ENCODE measurements at places on chromosomes 11 and 22.

GRCh38 chr11:76891285-76891684 is 30.6 kb downstream of the ACER3 start:
- DNase-seq, result no peak

GRCh38 chr11:128416976-128417375 is 170.4 kb downstream of the ETS1 start:
- no peak for DNase-seq

GRCh38 chr22:31526270-31526669 is 29.9 kb downstream of the SFI1 start:
- no peak for DNase-seq

- DNase-seq, result peak; percentile 27
Measured at GRCh38 chr11:67640021-67640757, 626 bp upstream of the TBX10 start.

DNA sequence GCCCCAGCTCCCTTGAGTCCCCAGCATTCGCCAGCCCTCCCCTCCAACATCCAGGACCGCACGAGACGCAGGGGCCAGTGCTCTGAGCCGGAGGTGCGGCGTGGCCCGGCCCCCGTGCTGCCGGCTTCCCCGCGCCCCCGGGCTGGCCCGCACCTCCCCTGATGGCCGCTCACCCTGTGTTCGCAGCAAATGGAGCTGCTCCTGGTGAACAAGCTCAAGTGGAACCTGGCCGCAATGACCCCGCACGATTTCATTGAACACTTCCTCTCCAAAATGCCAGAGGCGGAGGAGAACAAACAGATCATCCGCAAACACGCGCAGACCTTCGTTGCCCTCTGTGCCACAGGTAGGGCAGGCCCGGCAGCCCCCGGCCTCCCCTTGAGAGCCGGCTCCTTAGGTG is 2.7 kb downstream of the CCND1 start:
- no peak for DNase-seq

DNA sequence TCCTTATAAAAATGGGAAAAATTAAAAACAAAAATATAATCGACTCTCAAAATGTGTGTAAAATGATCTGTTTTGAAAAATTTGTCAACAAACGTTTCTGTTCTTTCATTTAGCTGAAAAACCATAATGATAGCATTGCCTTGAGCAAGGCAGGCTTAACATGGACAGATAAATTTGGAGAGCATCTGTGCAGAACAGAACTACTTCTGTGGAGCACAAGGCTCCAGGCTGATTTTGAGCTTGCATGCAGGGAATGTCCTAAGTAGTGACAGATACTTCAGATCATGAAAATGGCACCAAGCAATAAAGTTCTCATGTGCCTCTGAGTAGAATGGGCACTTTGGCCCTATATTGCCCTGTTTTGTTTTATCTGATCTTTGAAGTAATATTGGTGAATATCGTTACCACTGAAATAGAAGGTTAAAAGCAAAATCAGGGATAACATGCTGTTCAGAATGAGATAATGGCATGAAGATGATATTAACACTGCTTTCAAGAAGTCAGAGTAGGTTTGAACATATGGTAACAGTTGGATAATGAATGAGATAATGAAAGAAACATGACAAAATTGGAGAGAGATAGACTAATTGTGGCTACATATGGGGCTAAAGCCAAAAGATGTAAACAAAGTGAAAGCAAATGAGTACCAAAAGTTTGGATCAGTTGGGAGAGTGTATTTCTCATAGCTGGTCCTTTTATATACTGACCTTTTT is 730.5 kb upstream of the CCDC179 start:
- DNase-seq, result no peak

DNA sequence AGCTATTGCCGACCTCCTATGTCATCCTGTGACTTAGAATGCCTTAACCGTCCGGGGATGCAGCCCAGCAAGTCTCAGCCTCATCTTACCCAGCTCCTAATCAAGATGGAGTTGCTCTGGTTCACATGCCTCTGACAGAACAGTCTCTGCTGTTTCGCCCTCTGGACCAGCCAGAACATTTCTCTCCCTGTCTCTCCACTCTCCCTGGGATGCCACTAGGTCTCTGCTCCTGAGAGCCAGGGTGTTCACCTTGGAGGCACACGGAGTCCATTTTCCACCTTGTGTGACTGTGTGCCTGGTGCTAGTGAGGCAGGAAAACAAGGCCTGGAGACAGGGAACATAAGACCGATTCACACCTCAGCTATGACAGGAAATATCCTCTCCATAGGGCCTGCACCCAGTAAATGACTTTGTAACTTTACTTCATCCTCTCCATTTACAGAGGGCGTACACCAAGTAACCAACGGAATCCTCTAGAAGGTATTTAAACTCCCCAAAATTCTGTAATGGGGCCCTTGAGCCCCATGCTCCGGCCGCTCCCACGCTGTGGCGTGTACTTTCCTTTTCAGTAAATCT is 16.8 kb upstream of the B4GALNT4 start:
- DNase-seq, result no peak

DNA sequence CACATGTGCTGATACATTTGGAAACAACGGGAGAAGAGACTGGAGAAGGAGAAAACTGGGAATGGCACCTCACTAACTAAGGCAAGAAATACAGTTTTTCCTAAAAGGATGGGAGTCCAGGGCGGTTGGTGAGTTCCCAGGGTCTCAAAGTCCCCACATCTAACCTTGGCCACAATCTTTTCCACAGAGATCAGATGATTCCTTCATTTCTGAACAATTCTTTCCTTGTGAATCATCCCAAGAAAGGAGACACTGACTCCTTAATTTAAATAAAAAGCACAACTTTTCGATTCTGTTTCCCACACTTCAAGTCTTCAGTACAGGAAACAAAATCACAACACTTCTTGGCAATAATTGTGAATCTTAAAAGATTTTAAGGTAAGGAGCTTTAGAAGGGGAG is 384.7 kb downstream of the DCDC1 start:
- DNase-seq, result no peak

- DNase-seq, result no peak
Measured at GRCh38 chr11:24514219-24514594, 17.4 kb downstream of the LUZP2 start.

DNA sequence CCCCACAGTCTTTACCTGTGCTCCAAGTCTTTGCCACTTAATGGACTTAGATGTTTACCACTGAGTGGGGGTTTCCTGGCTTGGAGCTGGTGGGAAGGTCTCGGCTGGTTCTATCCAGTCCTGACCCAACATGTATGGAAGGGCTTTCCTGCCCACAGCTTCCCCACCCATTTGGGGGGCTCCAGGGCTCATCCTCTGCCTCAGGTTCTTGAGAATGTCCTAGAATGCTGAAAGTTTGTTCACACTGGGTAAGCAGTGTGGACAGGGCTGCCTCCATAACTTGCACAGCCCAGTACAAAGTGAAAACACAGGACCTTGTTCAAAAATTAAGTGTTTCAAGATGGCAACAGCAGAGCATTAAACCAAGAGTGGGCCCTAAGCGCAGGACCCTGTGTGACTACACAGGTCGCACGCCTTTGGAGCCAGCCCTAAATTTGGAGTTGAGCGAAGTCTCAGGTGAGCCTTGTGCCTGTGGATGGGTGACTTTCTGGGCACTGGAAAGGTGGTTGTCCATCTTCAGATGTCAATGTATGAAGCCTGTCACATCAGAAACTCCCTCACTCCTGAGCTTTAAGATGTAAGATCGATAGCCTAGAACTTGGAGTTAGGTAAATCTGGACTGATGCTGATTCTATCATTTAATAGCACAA is 72.7 kb upstream of the NARS2 start:
- DNase-seq, result no peak

- DNase-seq, result no peak
Measured at GRCh38 chr11:47969401-47969800, 11.0 kb upstream of the PTPRJ start.

- no peak for DNase-seq
Measured at GRCh38 chr11:119754656-119755355, 25.8 kb upstream of the NECTIN1 start.

DNA sequence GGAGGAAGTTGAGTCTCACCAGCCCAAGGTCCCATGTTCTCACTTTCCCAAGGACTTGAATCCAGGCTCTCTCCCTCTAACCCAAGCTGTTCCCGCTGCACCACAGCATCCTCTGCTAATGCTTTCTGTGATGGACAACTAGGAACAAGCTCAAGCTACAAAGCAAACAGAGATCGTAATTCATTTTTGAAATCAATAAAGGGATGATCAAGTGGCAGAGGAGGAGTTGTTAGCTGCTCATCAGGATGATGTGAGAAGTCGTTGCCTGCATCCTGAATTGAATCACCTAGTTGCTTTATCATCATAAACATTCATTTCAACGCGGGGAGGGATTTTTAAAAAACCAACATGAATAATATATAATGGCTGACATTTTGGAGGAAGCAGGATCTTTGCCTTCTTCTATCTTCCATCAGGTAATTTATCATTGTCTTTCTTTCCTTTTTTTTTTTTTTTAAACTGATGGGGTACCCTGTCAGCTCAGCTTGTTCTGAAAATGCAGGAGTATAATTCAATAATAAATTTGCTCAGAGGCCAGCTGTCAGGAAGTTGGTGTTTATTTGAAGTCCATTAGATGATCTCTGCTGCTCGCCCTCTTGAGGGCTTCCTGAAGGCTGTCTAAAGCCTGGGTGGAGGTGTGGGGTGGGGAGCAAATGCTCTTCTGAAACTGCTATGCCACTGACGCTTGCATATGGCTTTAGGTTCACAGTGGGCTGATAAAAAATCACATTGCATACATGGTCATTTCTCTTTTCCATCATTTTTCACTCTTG is 174.4 kb upstream of the NARS2 start:
- no peak for DNase-seq

DNA sequence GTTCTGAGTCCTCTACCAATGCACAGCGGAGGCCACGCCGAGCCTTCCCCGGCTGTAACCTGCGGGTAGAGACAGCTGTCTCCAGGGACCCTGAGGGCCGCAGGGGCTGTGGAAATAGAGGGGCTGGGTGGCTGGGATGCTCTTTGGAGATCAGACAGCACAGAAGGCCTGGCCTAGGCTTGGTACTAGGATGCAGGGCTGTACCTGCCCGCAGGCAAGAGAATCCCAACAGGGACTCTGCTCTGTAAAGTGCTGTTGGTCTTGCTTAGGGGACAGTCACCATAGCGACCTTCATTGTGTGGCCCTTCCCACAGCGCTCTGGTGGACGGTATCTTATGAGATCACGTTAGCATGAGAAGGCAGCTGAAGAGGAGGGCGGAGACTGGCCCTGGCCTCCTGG is 11.3 kb upstream of the KCNJ5 start:
- DNase-seq, result no peak

DNA sequence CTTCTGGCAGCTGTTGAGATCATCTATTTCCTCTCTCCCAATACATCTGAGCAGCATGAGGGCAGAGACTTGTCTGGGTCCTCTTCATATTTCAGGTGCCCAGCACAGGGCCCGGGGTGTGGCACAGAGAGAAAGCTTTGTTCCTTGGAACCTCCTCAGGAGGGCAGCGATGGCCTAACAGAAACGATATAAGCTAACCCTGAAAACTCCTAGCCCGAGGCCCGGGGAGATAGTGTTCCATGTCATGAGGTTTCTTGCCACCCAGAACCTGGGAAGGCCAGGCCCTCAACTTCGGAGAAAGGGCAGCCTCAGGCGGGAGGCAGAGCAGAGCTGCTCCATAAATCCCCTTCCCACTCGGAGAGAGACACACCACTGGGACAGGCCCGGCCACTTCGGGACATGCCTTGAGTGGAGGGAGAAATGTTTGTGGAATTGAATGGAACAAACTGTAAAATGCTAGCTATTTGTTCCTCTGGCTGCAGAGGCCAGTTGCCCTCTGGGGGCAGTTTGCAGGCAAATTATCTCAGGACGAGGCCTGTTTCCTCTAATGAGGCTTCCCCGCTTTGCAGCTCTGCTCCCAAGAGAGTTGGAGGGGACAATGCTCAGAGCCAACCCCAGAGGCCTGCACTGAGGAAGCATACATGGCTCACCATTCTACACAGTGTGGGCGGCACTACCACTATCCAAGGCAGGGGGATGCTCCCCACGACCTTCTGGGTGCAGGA is 11.6 kb downstream of the ARRB1 start:
- DNase-seq, result no peak

DNA sequence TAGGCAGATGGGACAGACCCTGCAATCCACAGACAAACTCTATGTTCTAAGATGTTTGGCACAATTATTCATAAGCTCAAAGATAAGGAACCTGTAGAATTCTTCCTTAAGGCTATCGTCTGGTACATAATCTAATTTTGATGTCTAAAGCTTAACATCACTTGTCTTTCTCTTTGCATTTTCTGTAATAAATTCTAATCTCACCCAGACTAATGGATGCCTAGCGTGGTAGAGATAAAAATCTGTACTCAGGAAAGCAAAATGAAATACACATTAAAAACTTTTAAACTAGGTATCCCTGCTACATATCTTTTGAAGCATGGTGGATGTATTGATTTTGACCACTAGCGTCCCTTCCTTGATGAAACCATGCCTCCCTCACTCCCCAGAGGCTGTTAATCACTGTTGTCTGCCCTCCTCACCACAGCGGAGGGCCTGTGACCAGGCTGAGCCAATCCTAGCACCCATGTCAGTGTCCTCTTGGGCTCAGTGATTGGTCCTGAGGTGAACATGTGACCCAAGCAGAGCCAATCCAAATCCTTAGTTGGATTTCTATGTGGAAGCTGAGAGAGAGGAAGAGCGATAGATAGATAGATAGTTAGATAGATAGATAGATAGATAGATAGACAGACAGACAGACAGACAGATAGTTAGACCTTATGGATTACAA is 82.2 kb upstream of the GRK3 start:
- DNase-seq, result no peak

DNA sequence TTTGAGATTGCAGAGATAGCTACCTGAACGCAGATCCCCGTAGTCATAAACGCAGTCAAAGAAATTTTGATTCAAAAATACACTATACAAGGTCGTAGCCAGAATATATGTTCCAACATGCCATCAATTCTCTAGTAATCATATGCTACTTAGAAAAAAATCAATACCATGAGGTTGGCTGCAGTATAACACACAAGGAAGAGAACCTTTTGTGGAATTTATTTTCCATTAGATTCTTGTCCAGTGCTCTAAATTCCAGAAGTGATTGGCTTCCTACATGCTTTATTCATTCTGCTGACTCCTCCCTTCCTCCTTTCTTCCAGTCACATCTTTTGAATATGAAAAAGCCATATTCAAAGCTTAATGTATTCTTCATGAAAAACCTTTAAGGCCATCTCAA is 189.9 kb downstream of the NTM start:
- DNase-seq, result no peak

DNA sequence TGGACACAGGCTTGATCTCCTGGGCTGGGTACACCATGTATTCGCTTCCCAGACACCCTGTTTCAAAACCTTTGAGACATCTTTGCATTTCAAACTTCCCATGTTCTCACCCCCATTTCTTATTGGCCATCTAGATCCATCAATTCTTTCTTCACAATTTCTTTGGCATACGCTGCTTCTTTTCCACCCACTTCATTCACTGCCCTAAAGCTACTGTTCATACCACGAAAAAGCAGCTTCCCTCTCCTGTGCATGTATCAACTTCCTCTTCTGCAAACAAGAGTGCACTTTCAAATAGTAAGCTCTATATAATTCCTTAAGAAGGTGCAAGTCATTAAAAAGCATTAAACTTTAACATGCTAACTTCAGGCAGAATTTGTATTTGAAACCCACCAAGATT is 21.4 kb downstream of the UVRAG start:
- no peak for DNase-seq

GRCh38 chr11:108558222-108558621 is 35.3 kb downstream of the EXPH5 start:
- no peak for DNase-seq
